ENCODE measurements at places on chromosomes 2 and 18. TPM values are rescaled to one million over a fixed set of nuclear protein-coding genes. Genes with fewer than 3 reads are reported as not detected.

GRCh38 chr18:32037616-32038015 is 19.0 kb downstream of the RNF125 start:
- no peak for DNase-seq

DNA sequence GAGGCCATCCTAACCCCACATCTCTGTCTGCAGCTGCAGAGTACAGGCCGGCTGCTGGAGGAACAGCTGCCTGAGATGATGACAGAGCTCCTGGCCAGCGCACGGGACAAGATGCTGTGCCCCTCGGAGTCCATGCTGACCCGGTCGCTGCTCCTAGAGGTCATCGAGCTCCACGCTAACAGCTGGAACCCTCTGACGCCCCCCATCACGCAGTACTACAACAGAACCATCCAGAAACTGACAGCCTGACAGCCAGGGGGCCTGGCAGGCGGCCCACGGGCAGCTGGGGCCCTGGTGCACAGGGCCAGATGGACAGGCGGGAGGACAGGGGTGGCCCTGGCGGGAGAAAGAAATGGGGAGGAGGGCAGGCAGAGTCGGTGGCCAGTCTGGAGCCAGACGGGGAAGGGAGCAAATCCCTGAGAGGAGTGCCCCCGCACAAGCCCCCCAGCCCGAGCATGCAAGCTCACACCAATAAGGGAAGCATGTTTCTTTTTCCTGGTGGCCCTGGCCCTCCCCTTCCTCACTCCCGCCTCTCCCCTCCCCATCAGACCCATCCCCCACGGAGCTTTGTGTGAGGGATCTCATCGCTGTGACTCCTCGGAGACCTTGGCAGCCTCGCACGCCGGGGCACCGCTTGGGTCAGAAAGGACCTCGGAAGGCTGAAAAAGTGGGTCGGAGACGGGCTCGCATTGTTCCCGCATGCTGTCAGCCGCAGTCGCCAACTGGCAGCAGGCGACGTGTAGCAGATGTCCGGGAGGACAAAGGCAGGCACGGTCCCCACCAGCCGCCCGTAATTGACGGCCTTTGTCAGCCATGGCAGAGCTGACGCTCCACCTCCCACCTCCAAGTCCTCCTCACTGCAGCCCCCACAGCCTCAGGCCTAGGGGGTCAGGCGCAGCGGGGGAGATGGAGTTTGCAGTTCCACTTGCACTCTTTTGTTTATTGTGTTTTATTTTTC is 91.2 kb downstream of the SMAD7 start:
- DNase-seq = no peak

MAP2 gene
- 0.10 TPM for total RNA-seq

DNA sequence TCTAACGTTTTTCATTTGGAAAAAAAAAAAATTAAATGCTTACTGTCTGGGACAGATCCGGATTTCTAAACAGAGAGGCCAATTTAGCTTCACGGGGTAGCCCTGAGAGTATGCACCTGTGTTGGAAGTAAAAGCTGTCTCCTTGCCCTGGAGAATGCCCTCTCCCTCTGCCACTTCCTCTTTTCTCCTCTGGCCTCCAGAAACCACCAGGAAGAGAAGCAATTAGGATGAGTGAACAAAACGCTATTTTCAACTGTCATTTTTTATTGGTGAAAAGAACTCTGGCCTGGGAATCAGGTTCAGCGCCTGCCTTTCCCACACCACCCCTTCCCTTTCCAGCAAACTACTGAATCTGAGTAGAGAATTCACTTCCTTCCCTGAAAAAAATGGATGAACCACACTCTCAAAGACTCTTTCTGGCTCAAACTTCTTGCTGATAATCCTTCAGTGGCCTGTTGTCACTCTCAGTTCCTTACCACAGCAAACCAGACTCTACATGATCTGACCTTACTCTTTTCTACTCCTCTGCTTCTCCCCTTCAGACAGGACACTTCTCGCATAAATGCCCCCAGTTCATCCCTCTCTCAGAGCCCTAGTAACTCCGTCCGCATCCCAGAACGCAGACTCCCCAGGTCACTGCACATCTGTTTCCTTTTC is 29.8 kb downstream of the KLF7 start:
- no peak for DNase-seq

GRCh38 chr2:127034883-127035611 is 71.9 kb downstream of the BIN1 start:
- no peak for DNase-seq

GRCh38 chr18:57621246-57621604 is 411 bp downstream of the NARS1 start:
- DNase-seq = peak; percentile 14

- DNase-seq = no peak
These were observed 18.7 kb downstream of the ITPRID2 start for GRCh38 chr2:181910028-181910831.

GRCh38 chr2:22998359-22998758 is 386.6 kb upstream of the KLHL29 start:
- no peak for DNase-seq

GRCh38 chr2:183001948-183002347 is 36.3 kb downstream of the NCKAP1 start:
- DNase-seq = no peak

KIAA2012 gene
- total RNA-seq = not detected

DNA sequence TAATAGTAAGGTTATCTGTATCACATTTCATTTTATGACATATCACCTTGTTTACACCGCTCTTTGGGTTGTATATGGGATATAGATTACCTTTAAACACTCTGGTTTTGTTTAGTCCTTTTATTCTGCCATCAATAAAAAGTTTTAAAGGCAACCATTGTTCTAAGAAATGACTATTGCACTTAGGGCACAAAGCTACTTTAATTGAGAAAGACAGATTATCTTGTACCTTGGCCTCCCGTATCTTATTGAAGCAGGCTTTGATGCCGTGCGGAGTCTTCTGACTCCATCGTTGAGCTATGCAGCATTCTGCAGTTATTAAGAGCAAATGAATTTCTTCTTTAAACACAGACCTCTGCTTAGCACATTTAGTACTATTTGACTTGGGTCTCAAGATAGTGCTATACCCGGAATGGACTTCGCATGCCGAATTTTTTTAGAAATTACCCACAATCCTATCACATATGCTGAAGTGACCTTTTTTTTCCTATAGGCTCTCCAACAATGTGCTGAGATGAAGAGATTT is 16.7 kb downstream of the PKDCC start:
- DNase-seq = no peak

DNA sequence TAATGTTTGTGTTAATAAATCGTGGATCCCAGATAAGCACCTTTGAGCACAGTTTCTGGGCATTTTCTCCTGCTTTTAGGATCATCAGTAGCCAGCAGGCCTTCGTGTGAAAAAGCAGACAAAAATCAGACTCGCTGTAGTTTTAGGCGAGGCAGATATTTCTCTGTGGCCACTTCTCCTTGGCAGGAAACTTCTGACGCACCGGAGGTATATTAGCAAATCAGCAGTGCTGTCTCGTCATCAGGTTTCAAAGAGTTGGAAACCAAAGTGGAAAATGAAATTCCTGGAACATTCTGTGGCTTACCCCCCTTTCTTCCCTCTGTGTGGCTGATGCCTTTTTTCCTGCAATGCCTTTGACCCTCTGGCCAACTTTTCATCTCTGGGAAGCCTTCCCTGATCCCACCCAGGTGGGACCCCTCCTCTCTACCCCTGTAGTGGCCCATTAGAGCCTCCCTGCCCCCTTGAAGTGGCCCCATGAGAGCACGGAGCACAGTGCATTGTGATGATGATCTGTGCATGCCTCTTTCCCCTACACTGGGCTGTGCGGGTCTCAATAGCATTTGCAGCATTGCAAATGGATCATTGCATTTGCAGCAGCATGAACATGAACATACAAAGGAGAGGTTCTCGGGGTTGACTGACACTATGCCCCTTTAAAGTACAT is 93.3 kb downstream of the RNF144A start:
- DNase-seq = no peak
